ENCODE measurements at places on chromosomes 5 and 9. TPM values are rescaled to one million over a fixed set of nuclear protein-coding genes. Genes with fewer than 3 reads are reported as not detected.

DNA sequence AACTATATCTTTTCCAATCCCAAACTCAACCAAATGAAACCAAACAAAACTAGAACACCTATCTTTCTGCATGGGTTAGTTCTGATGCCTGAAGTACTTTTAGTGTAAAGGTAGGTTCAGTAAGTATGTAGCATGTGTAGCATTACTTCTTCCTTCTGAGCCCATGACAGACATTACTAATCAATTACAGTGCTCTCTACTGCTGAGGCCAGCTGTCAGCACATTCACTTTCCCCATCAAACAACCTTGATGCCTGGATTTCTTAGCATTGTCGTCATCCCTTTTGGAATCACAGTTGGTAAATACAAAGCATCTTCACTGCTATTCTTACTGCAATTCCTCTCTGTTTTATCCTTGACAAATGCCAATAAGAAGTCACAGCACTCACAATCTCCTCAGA is 103.2 kb downstream of the PTTG1 start:
- DNase-seq: no peak

DNA sequence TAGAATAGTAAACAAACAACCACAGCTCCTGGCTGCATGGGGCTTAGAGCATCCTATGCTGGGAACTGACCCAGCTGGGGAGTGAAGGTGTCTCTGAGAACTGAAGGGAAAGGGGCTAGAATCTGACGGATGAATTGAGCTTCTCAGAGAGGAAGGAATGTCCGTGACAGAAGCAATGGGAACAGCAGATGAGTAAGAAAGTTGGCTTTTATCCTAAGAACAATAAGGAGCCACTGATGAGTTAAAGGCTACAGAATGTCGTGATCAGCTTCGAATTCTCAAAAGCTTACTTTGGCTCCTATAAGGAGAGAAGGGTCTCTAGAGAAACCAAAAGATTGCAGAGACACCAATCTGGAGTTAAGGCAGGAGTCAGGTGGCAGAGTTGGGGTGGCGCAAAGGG is 52.6 kb downstream of the EBF1 start:
- no peak for DNase-seq

GRCh38 chr9:7150153-7150890 is 392.5 kb downstream of the KDM4C start:
- DNase-seq: peak; percentile 37

DNA sequence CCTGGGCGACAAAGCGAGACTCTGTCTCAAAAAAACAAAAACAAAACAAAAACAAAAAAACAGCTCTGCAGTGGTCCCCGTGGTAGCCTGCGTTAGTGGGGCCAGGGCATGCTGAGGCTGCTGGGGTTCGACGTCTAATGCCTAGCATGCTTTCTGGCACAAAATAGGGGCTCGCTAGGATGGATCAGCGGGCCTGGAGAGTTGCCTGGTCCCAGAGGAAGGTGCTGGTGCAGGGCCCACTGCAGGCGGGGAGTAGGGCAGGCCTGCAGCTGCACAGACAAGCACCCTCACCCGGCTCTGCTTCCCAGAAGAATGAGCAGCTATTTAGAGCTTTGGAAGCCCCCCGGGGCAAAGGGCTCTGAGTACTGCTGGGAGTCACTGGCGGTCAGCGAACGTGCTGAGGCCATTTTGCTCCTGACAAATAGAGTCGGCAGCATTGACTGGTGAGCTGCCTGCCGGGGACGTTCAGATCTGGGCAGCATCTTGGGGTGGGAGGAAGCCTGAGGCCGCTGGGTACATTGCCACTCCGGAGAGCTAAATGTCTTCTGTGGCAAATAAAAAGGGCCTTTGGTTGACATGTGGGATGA is 126.7 kb downstream of the OLFM1 start:
- DNase-seq: no peak

GRCh38 chr5:142056816-142057696 is 44.2 kb upstream of the GNPDA1 start:
- no peak for DNase-seq

DNA sequence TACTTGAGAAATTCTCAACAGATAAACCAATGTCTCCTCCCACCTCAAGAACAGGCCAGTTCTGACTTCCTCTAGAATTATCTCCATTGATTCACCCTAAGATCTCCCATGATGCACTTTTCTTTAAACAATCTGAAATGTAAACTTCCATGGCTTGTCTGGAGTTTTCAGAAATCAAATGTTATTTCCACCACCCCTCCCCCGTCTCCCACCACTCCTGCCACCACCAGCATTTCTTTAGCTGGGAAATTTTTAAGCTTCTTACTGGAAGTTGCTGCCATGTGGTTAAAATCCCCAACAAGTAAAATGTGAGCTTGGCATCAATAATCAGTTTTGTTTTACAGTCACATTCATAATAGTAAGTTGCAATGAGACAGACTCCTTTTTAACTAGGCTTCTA is 32.8 kb upstream of the BASP1 start:
- DNase-seq: no peak

DNA sequence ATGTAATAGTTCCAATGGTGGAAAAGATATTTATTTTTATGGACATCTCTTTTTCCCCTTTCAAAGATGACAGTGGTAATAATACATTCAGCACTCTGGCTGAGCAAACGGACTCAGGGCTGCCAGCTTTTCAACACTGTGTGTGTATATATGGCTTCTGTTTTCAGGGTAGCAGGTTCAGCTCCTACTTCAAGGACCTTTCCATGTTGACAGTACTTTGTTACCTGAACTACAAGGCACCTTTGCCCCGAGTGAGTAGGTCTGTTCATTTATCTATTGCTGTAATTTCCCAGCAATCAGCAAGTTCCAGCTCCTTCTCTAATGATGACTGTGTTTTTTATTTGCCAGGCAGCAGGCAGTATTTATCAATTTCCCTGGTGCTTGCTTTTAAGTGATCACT is 387.4 kb upstream of the KIF2A start:
- DNase-seq: no peak

DNA sequence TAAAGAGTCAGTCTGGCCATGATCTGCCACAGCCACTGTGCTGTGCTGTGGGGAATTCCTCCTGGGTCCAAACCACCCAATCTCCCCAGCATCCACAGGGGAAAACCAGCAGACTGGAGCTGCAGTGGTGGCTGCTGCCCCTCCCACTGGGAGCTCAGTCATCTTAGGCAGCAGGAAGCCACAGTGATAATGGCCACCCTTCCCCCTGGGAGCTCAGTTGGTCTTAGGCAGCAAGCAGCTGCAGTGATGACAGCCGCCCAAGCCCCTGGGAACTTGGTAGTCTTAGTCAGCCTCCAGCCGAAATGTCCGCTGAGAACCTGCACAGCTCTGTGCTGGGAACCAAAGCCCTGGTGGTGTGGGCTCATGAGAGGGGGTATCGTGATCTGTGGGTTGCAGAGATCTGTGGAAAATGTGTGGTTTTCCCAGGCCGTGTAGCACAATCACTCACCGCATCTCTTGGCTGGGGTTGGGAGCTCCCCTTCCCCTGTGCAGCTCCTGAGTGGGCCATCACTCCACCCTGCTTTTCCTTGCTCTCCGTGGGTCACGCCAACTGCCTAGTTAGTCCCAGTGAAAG is 38.4 kb upstream of the SMIM15 start:
- no peak for DNase-seq

DNA sequence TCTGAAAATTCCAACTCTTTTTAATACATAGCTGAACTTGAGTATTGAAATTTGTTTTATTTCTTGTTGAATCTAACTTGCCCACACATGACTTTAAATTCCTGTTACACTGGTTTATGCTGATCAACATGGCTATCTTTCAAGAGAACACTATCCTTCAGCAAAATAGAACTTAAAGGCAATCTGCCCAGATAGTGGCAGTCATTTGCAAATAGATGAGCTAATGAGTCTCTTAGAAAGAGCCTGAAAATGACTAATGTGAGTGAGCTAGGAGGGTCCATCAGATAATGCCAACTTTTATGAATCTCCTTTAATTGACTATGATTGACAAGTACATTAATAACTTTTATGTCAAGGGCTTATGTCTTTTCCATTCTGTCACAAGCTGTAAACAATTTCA is 1360.8 kb upstream of the C9orf72 start:
- DNase-seq: no peak

DNA sequence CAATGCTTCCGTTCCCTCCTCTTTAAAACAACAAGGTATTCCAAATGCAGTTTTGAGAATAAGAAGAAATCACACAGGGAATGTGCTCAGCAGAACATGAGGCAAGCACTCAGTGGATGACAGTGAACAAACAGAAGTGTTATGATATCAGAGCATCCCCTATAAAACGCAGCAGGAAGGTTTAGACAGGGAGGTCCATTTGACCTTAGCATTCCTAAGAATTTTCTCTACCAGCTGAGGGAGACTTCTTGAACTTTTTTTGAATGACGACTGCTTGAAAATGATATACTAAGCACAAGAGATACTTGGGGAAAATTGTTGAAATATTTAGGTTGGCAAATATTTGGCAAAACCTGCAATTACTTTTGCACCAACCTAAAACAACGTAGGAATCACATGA is 3.9 kb downstream of the AMACR start:
- DNase-seq: no peak

GRCh38 chr5:96781031-96781971 is 26.4 kb downstream of the ERAP1 start:
- DNase-seq: no peak

DNA sequence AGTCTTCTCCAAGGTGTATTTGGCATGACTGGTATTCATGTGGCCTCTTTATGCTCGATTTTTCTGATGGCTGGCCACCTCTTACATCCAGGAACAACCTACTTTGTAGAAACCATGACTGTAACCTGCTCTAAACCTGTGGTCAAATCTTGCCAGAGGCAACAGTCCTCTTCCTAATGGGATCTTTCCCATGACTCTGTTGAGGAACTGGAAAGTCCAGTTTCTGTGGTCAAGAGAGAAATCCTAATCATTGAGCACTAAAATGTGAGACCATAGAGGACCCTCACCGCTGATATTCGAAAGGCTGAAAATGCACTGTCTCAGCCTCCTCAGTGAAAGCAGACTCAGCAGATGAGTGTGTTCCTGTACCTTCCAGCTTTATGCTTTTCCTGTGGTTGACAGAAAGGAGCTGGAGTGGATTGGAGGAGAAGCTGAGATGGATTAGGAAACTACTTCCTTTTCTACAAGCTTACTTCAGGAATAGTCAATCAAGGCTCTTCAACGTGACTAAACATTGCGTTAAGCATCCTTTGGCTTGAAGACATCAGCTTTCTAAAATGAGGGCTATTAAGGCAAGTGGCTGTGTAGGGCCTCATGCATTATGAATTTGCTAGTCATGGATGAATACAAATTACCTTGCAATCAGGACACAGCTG is 69.7 kb upstream of the DAPK1 start:
- DNase-seq: no peak

DNA sequence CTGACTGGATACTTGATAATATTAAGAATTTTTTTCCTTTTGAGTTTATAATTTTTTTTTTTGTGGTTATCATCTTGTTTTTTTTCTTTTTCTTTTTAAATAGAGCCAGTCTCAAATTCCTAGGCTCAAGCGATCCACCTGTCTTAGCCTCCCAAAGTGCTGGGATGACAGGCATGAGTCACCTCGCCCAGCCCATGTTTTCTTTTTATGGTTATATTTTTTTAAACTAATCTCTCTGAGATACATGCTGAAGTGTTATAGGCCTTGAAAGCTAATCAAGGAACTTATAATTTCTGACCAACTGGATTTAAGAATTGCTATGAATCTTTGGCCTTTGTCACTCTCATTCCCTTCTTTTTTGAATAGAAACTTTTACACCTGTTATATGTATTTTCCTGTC is 6.8 kb upstream of the AMACR start:
- DNase-seq: no peak

DNA sequence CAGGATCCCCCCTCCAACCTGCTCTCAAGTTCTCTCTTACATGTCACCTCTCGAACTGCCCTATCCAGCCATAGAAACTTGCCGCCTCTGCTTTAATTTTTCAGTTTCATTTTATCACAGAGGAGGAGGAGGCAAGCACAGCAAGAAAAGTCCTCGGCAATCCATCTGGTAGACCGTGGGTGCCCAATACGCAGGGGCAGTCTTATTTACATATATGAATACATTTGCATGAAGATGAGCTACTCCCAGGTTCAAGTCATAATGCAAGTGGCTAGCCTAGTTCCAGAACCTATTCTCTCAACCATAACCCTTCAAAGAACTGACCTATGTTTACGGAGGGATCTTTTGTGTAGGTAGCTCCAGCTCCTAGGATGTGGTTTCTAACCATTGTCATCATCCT is 223.2 kb upstream of the PANK3 start:
- no peak for DNase-seq

GRCh38 chr5:141882594-141883183 is 4.5 kb upstream of the PCDH1 start:
- no peak for DNase-seq

GRCh38 chr9:20022410-20022809 is 233.6 kb upstream of the SLC24A2 start:
- DNase-seq: no peak

- DNase-seq: no peak
These were observed at the start of gene PHF24 for GRCh38 chr9:34957492-34958410. Gene PHF24 (plus strand): TSS chr9:34958285. CDS start chr9:34971299, 13,014 bp downstream.

DNA sequence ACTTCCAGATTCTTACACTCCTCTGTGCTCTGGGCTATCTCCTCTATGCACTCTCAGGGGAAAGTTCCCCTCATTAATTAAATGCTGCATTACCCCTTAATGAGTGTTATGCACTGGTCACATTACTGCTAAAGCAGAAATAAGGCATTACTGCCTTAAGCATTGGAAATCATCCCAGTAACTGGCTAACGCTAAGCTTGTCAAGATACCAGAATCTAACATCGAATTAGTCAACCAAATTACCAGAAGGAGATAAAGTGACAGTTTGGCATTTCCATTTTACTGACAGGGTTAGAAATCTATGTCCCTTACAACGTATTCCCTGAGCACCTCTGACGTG is 69.5 kb upstream of the FAM169A start:
- no peak for DNase-seq

DNA sequence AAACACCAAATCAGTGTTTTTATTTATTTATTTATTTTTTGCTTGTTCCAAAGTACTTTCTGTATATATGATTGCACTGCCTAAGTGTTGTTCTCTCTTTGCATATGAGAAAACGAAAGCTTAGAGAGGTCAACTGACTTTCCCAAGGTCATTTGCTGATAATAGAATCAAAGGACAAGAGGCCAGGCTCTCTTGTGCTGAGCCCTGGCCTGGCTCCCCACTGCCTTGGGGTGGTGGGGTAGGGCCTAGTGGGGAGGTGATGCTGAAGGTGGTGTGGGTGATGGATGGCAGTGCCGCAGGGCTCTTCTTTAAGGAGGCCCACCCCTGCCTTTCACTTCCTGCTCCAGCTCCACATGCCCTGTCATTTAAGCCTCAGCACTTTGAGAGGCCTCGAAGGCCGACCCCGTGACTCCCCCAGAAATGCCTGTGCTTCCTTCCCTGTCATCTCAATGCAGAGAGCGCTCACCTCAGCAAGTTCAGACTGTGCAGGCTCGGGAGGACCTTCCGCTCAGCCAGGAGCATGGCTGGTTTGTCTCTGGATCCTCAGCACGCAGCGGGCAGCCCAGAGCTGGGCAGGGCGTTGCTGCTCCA is 59.5 kb downstream of the SMIM23 start:
- no peak for DNase-seq

GRCh38 chr9:94870793-94871558 is 144.5 kb downstream of the AOPEP start:
- peak; percentile 90 for DNase-seq

Gene DOLPP1
- total RNA-seq: 3.6 TPM

Gene IFNA21
- total RNA-seq: not detected

Gene ANKRD20A1
- total RNA-seq: 1.6 TPM

Gene SAXO1
- 0.34 TPM for total RNA-seq

Gene LCN9
- total RNA-seq: not detected

Gene SLC45A2
- total RNA-seq: not detected

Gene NSMF
- 104 TPM for total RNA-seq

All from CD4-positive, alpha-beta T cell (primary cell).